Effector memory CD8-positive, alpha-beta T cell (primary cell): ENCODE measurements at places on chromosomes 6 and 20.

GRCh38 chr6:45942953-45943352, 72.7 kb downstream of the CLIC5 start:
- DNase-seq, result no peak

- DNase-seq, result no peak
Observed at GRCh38 chr6:79215213-79215824, 19.2 kb downstream of the HMGN3 start.

DNA sequence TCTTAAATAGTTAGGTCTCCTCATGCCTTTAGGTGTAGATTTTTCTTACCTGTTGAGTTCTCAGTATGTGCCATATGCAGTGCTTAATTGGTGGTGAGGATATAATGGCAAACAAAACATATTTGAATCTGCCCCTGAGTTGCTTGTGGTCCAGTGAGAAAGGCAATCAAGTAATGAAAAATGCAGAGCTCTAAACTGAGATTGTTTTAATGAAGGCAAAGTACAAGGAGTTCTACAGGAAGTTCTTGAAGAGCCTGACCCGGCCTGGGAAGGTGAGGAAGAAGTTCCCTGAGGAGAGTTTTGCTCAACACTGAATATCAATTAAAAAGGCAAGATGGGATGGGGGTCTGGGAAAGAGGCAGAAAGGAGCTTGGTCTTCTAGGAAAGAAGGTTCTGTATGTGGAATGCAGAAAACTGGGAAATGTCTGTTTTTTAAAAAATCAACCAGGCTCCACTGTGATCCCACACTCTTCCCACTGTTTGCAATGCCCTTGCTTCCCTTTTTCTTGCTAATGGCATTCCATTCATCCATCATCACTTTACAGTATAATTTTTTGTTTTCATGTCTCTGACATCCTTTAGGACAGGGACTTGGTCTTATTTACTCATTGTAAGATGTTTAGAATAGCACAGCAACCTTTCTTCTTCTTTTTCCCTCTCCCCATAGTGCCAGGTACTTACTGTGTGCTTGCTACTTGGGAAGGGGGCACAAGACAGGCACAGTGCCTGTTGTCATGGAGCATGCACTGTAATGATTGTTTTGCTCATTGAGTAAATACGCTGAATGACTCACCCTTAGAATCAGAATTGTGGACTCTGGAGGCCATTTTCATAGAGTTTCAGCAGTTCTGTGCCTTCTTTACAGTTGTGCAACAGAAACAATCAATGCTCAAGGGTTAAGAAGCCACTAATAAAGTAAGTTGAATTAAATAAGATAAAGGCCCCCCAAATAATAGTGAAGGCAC, 64.3 kb downstream of the ANKS1A start:
- no peak for DNase-seq

GRCh38 chr20:53513489-53514298, 79.9 kb downstream of the ZNF217 start:
- DNase-seq, result no peak
